Effector CD8-positive, alpha-beta T cell (primary cell): ENCODE measurements at places on chromosomes 6 and 20.
A peak's percentile ranks its signal among the peaks of the same experiment; 100 is the strongest.

- no peak for DNase-seq
These were observed 367.0 kb upstream of the MARCKS start for GRCh38 chr6:113489952-113490746.

DNA sequence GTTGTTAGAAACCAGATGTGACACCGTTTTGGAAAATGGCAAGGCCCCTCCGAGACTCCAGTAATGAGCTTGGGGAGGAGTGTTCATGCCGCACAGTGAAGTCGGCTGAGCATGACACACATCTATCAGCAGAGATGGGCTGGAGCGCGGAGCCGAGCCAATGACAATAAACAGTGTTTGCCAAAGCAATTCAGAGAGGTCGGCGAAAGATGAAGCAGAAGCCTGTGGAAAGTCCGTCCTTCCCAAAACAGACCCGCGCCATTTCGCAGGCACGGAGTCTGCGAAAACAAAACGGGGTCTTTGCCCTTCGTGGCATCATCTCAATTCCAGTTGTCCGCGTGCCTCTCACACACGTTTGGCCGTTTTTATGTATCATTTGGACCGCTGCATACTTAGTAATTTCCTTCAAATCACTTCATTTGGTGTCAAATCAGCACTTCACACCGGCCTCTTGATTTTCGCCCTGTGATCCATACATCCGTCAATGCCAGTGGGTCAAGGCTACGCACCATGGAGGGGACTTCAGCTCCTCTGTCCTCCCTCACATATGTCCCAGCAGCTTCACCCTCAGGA lies 71.3 kb downstream of the SULF2 start:
- DNase-seq: no peak

- DNase-seq: no peak
These were observed 14.3 kb upstream of the SLC22A3 start for GRCh38 chr6:160333841-160334240.

GRCh38 chr6:137341681-137342195 lies 122.6 kb upstream of the IFNGR1 start:
- peak; percentile 12 for DNase-seq

GRCh38 chr20:44814937-44815336 lies 4.6 kb upstream of the RIMS4 start:
- no peak for DNase-seq

DNA sequence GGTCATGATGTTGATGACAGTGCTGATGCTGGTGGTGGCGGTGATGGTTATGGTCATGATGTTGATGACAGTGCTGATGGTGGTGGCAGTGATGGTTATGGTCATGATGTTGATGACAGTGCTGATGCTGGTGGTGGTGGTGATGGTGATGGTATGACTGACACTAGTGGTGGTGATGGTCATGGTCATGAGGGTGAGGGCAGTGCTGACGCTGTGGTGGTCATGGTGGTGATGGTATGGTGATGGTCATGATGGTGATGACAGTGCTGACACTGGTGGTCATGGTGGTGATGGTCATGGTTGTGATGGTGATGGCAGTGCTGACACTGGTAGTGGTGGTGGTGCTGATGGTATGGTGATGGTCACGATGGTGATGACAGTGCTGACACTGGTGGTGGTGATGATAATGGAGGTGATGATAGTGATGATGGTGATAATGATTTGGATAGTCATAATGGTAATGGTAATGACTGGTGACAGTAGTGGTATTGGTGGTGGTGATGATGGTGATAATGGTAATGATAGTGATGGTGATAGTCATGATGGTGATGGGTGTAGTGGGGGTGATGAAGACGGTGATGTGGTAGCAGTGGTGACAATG lies 206.2 kb downstream of the CDH4 start:
- no peak for DNase-seq

DNA sequence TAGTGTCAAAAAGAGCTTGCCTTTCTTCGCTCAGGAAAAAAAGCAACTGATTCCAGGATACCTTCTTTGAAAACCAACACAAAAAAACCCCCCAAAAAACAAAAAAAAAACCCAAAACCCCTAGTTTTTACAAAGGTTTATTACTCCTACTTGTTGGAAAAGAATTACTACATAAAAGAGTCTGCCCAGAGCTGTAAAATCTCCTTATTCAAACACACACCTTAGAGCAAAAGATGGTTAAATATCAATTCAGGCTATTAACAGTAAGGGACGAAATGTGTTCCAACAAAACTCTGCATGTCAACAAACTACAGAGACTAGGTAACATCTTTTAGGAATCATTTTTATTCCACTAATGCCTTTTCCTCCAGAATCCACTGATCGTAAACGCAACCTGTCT lies 42.7 kb downstream of the BCAS1 start:
- DNase-seq: no peak

GRCh38 chr6:137884149-137884909 lies 17.3 kb downstream of the TNFAIP3 start:
- DNase-seq: no peak

DNA sequence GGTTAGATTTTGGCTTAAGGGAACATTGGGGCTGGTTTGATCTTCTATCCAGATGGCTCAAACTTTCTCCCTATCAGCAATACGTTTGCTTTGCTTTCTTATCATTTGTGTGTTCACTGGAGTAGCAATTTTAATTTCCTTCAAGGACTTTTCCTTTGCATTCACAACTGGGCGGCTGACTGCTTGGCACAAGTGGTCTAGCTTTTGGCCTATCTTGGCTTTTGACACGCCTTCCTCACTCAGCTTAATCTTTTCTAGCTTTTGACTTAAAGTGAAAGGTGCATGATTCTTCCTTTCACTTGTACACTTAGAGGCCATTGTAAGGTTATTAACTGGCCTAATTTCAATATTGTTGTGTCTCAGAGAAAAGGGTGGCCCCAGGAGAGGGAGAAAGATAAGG lies 254.9 kb downstream of the PLCB1 start:
- no peak for DNase-seq

DNA sequence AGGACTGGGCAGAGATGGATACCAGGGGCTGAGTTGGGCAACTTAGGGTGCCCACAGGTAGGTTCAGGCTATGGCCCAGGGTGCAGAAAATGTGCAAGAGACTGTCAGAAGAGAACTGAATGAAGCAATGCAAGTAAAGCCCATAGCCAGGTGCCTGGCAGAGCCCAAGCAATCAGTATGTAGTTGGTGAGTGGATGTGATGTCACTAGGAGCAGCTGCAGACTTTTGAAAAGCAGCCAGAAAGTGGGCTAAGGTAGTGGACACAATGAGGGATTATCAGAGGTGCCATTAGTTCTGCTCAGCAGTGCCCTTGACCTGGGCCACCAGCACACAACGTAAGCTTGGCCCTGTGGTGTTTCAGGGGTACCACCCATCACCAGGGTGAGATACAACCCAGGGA lies 135.3 kb downstream of the SOBP start:
- DNase-seq: no peak

DNA sequence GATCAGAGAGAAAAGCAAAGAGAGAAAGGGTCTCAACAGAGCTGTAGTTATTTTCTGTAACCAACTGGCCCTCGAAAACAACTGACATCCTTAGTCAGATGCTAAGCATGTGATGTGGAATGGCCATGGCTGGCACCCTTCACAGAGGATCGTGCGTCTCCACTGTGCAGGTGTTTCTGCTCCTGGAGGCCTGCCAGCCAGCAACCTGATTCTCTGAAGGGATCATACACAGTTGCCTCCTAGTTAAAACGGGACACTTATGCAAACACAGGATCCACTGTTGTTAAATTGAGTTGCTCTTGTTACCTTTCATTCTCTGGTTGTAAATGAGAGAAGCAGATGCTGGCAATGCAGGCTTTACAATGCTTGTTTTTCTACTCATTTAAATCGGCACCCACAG lies 148.5 kb downstream of the HDGFL1 start:
- DNase-seq: no peak

DNA sequence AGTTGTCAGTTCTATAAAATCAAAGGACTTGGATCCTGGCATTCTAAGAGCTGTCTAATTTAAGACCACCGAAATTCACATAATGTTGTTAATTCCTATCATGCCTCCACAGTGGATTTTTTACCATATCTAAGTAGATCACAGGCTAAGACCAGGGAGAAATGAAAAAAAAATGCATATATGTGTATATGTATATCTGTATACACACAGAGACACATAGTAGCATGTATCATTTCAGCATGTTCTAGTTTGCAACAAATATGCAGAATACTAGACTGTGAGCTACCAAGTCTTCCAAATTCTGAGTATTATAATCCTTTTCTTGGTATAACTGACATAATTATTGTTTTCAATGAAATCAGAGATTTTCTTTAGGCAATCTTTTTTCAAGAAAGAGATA lies 267.6 kb upstream of the TSHZ2 start:
- no peak for DNase-seq

DNA sequence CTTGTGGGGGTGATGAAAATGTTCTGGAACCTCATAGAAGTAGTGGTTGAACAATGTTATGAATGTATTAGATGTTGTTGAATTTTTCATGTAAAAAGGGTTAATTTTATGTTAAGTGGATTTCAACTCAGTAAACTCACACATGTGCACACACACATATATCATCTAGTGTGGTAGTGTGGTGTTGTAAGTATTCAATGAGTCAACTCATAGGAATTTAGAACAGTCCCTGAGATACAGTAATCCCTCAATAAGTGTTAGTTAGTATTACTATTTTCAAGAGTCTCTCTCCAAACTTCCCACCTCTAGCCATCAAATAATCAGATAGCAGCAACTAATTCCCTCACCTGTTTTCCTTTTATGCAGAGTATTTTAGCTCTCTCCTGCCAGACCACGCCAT lies 563.1 kb upstream of the JARID2 start:
- no peak for DNase-seq

- no peak for DNase-seq
These were observed 55.2 kb downstream of the ZFAND3 start for GRCh38 chr6:37874726-37875125.

- no peak for DNase-seq
These were observed 266.9 kb upstream of the STXBP5 start for GRCh38 chr6:146937316-146937715.

- DNase-seq: no peak
These were observed 123.5 kb downstream of the LMBRD1 start for GRCh38 chr6:69673298-69673697.

DNA sequence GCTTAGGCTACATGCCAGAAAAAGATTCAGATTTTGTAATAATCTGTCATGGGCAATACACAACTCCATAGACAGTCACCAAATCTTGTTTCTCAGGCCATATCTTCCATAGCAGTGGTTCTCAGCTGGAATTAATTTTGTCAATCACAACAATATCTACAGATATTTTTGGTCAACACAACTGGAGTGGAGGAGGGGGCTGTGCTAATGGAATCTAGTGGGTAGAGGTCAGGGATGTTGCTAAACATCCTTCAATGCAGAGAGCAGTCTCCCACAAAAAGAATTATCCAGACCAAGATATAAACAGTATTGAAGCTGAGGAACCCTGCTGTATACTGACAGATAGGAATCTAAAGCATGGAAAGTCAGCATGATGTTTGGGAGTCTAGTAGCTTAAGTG lies 174.6 kb downstream of the UBE3D start:
- no peak for DNase-seq

- no peak for DNase-seq
These were observed 23.4 kb upstream of the HLA-DQB1 start for GRCh38 chr6:32689531-32690501.
